ENCODE measurements at places on chromosomes 1 and 21.

- H3K27me3 ChIP-seq, result no peaks in the 10 kb centered on the region
- H3K27ac ChIP-seq, result no peak overlapping the region
- H3K36me3 ChIP-seq, result no peaks in the 10 kb centered on the region
- H3K4me3 ChIP-seq, result no peak overlapping the region
- no peak for DNase-seq
Observed at GRCh38 chr1:193184776-193185175, 1.6 kb downstream of the B3GALT2 start.

DNA sequence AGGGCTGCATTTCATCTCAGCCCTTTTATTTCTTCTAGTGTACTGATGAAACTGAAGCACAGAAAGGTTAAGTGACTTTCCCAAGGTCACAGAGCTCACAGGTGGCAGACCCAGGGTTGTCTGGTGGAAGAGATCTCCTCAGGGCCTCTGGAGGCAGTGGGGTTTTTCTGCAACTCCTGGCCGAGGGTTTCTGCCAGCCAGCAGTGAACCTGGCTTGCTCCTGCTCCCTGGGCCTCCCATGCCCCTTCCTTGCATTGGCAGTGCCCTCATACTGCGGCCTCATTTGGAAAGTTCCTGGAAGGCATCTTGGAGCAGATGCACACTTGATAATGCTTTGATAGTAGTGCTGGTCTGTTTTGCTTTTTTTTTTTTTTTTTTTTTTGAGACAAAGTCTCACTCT lies 7.7 kb downstream of the GALNT2 start:
- H3K4me3 ChIP-seq, result no peak overlapping the region
- H3K36me3 ChIP-seq, result no peaks in the 10 kb centered on the region
- peaks cover 22% of the 10 kb centered on the region for H3K4me1 ChIP-seq
- no peak for DNase-seq

DNA sequence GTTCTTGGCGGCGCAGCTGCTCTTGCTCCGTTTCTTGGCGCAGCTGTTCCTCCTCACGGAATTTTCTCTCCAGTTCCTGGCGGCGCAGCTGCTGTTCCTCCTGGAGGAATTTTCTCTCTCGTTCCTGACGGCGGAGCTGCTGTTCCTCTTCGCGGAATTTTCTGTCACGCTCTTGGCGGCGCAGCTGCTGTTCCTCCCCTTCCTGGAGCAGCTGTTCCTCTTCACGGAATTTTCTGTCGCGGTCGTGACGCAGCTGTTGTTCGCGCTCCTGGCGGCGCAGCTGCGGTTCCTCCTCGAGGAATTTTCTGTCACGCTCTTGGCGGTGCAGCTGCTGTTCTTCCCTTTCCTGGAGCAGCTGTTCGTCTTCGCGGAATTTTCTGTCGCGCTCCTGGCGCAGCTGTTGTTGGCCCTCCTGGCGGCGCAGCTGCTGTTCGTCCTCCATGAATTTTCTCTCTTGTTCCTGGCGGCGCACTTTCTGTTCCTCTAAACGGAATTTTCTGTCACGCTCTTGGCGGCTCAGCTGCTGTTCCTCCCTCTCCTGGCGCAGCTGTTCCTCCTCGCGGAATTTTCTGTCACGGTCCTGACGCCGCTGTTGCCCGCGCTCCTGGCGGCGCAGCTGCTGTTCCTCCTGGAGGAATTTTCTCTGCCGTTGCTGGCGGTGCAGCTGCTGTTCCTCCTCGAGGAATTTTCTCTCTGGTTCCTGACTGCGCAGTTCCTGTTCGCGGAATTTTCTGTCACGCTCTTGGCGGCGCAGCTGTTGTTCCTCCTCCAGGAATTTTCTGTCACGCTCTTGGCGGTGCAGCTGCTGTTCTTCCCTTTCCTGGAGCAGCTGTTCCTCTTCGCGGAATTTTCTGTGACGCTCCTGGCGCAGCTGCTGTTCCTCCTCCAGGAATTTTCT lies 7.0 kb downstream of the TCHH start:
- no peak overlapping the region for H3K27ac ChIP-seq
- no peaks in the 10 kb centered on the region for H3K4me1 ChIP-seq
- 0 out of 2 replicates have a peak, but pooled peaks cover 5% of the 10 kb centered on the region for H3K27me3 ChIP-seq
- no peak overlapping the region for H3K4me3 ChIP-seq
- no peak for DNase-seq

DNA sequence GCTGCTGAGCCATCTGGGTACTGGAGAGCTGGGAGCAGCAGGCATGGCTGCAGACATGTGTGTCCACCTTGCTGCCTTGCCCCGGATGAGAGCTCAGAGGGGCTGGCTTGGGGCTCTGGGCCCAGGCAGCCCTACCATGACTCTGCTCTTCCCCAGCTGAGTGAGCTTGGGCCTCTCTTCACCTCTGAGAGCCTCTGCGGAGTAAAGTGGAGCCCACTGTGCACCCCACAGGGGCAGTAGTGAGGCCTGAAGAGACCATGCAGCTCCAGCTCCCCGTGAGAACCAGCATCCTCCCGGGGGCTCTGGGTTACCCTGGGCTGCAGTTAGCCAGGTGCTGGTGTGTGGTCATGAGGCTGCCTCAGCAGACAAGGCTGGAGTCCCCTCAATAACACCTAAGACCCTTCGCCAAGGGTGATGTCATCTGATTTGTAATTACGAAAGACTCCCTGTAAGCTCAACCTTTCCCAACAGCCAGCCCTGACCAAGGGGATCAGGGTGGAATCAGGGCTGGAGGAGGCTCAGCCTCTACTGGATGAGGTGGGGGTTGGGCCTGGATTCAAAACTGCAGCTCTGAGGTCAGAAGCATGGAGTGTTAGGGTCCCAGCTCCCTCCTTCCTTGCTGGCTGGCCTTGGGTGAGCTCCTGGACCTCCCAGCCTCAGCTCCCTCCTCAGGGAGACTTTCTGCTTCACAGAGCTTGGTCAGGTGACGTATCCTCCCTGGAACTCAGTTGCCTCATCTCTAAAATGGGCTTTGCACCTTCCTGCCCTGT lies 308.0 kb downstream of the MATN1 start:
- H3K4me1 ChIP-seq, result no peaks in the 10 kb centered on the region
- DNase-seq, result no peak
- H3K27ac ChIP-seq, result no peak overlapping the region
- H3K4me3 ChIP-seq, result no peak overlapping the region

- H3K4me1 ChIP-seq, result peaks cover 45% of the 10 kb centered on the region
- H3K4me3 ChIP-seq, result no peak overlapping the region
- no peaks in the 10 kb centered on the region for H3K27me3 ChIP-seq
- DNase-seq, result peak; percentile 53
- no peak overlapping the region for H3K27ac ChIP-seq
Observed at GRCh38 chr1:24586970-24587820, 31.3 kb downstream of the NCMAP start.

DNA sequence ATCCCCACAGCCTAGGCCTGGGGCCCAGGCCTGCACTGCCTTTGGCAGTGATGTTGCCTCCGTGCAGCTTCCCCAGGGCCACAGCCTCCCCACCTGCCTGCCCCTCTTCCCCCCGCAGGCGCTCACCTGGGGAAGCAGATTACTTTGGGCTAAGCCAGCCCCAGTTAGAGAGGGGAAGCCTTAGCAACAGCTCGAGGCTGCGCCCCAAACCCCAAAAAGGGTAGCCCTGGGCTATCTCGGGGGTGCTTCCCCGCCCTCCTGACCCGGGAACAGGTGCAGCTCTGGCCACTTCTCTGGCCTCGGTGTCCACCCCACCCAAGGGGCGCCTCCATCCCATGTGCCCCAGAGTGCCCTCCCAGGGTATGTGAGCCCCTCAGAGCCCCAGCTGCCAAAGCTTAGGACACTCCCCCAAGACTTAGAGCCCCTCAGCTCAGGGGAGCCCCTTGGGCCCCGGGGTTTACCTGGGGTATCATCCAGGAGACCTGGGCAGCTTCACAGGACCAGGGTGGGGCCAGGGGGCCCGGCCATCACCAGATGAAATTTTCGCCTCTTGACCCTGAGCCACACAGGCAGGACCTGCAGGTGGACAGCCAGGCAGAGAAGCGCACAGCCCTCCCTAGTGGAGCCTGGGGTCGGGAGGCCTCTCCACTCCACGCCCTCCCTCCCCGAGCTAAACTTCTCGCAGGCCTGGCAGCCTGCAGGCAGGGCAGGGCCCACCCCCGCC lies 3.3 kb upstream of the TTC34 start:
- no peak overlapping the region for H3K4me3 ChIP-seq
- no peak for DNase-seq
- no peaks in the 10 kb centered on the region for H3K4me1 ChIP-seq
- H3K36me3 ChIP-seq, result no peaks in the 10 kb centered on the region
- no peak overlapping the region for H3K27ac ChIP-seq
- peaks cover 76% of the 10 kb centered on the region for H3K27me3 ChIP-seq

GRCh38 chr21:15788847-15789523 lies 59.2 kb downstream of the USP25 start:
- no peak for DNase-seq
- no peaks in the 10 kb centered on the region for H3K36me3 ChIP-seq
- no peak overlapping the region for H3K27ac ChIP-seq
- H3K4me3 ChIP-seq, result no peak overlapping the region
